A549 treated with RU486 at 1 μM for 4 hours (cell line): ENCODE measurements at places on chromosomes 1 and 21. TPM values are rescaled to one million over a fixed set of nuclear protein-coding genes. Genes with fewer than 3 reads are reported as not detected.

The NEGR1 gene
- not detected in 5 replicates for total RNA-seq

The KRTAP11-1 gene
- not detected in 5 replicates for total RNA-seq

The CRABP2 gene
- total RNA-seq: 11.5 to 19.1 TPM (median 11.6 TPM) in 5 replicates

The KRTAP21-1 gene
- not detected in 5 replicates for total RNA-seq

The AIRE gene
- not detected in 5 replicates for total RNA-seq

The PDE9A gene
- total RNA-seq: 1.1 to 1.7 TPM (median 1.2 TPM) in 5 replicates

The CFAP107 gene
- not detected in 5 replicates for total RNA-seq

The FCRLB gene
- 1.5 to 2.3 TPM (median 2.0 TPM) in 5 replicates for total RNA-seq

The TENT5C gene
- total RNA-seq: 0.06 to 0.07 TPM (median 0.06 TPM) in 4 of 5 replicates, not detected in the other

The LAX1 gene
- not detected in 5 replicates for total RNA-seq

The S100A9 gene
- 0.38 to 2.0 TPM (median 1.1 TPM) in 5 replicates for total RNA-seq

The RNU1-2 gene
- total RNA-seq: 5.0 TPM in 1 of 5 replicates, not detected in the others

The SLC22A15 gene
- total RNA-seq: 0.27 to 0.85 TPM (median 0.54 TPM) in 5 replicates

The G0S2 gene
- total RNA-seq: 2.3 to 3.1 TPM (median 2.8 TPM) in 5 replicates

The LCE1E gene
- total RNA-seq: 0.14 TPM in 1 of 5 replicates, not detected in the others

The ATF3 gene
- 32.7 to 51.8 TPM (median 44.0 TPM) in 5 replicates for total RNA-seq

The OBSCN gene
- total RNA-seq: 3.0 to 6.6 TPM (median 4.4 TPM) in 5 replicates
